ENCODE measurements at places on chromosomes 6 and 20.

GRCh38 chr6:55250400-55250799 lies 76.1 kb downstream of the HCRTR2 start:
- no peak for DNase-seq

GRCh38 chr20:42155586-42155985 lies 537.4 kb upstream of the CHD6 start:
- no peak for DNase-seq

DNA sequence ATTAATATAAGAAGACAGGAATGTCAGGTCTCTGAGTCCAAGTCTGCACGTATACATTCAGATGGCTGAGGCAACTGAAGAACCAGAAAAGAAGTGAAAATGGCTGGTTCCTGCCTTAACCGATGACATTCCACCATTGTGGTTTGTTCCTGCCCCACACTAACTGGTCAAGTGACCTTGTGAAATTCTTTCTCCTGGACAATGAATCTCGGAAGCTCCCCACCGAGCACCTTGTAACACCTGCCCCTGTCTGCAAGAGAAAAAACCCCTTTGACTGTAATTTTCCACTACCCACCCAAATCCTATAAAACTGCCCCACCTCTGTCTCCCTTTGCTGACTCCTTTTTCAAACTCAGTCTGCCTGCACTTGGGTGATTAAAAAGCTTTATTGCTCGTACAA lies 140.4 kb downstream of the SYNE1 start:
- DNase-seq, result no peak

DNA sequence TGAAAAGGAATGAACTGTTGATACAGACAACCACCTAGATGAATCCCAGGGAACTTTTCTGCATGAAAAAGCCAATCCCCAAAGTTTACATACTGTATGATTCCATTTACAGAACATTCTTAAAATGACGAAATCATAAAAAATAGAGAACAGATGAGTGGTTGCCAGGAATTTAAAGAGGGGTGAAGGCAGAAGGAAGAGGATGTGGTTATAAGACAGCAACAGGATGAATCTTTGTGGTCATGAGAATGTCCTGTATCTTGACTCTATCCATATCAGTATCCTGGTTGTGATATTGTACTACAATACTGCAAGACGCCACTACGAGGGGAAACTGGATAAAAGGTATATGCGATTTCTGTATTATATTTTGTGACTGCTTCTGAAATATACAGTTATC lies 70.1 kb upstream of the EMILIN3 start:
- DNase-seq, result no peak

GRCh38 chr20:10665791-10666190 lies 8.0 kb downstream of the JAG1 start:
- no peak for DNase-seq

GRCh38 chr6:84093441-84094435 lies 60.2 kb downstream of the MRAP2 start:
- DNase-seq, result no peak

DNA sequence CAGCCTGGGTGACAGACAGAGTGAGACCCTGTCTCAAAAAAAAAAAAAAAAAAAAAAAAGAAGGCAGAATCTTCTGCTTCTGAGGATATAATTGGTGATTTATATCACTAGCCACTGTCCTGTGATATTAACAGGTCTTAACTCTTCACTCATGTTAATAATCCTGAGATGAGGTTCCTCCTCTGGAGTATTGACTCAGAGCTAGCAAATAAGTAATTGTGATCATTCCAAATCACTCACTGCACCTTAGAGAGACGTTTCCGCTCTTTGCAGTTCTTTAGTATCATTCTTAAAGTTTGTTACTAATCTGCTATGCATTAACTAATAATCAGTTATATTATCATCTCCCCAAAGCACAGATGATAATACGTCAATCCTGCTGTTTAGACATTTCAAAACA lies 41.6 kb upstream of the NOX3 start:
- DNase-seq, result no peak

DNA sequence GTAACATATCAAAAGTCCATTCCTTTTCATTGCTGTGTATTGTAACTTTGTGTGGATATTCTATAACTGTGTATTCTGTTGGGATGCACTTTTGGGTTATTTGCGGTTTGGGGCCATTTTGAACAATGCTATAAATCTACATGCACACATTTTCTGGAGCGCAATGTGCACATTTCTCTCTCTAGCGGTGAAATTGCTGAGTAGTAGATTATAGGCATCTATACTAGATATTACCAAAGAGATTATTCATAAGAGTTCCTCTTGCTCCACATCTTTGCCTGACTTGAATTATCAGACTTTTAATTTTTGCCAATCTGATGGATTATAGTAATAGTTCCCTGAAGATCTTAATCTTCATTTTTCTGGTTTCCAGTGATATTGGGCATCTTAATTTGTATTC lies 18.3 kb upstream of the FRK start:
- DNase-seq, result no peak

DNA sequence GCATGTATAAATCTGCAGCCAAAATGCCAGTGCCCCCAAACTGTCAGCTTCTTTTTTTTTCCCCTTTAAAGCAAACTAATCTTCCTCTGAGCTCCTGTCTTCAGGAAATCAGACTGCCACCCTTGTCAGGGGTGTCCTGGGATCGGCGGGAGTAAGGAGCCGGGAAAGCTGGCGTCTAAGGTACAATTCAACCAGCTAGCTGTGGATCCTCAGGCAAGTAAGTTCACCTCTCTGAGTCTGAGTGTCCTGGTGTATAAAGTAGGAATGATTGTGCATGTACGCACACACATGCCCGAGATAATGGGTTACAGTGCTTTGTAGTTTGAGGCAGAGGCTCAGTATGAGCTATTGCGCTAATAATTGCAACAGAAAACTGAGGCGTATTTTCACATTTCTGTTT lies 98.3 kb downstream of the ANKRD60 start:
- no peak for DNase-seq

GRCh38 chr6:34056305-34057108 lies 89.4 kb downstream of the GRM4 start:
- no peak for DNase-seq

GRCh38 chr6:88301256-88301655 lies 135.1 kb upstream of the CNR1 start:
- DNase-seq, result no peak

- no peak for DNase-seq
These were observed 104.6 kb downstream of the DTD1 start for GRCh38 chr20:18692447-18692846.
